ENCODE measurements at places on chromosomes 1 and 21.

DNA sequence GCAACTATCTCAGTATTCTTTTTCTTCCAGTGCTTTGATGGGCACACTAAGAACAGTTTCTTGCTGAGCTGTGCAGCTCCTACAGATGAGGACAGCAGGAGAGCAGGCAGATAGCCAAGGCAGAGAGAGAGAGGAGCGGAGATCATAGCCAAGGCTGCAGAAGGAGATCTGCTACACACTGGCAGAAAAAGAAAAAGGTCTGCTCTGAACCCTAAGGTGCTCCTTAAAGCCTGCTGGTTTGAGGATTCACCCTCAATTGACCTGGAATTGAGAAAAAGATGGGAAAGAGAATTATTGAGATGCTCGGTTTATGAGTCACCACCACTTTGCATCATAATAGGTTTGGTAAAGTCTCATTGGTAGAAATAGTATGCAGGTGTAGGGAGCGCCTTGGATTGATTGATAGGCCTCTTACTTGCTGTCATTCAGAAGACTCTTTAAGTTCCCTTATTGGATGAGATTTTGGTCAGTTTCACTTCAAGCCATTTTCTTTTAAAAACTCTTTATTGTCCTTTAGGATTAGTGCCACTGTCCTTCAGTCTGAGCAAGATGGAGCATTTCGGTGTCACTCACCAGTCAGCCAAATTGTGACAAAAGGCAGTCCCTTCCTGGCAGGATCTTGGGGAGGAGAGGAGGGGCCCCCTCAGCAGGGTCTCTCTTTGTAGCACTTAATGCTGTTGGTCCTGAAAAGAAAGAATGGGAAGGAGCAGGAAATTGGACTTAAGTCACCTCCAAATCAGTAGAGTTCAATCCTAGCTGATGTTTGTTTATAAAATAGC lies 685.0 kb downstream of the ADGRL2 start:
- no peak for DNase-seq

DNA sequence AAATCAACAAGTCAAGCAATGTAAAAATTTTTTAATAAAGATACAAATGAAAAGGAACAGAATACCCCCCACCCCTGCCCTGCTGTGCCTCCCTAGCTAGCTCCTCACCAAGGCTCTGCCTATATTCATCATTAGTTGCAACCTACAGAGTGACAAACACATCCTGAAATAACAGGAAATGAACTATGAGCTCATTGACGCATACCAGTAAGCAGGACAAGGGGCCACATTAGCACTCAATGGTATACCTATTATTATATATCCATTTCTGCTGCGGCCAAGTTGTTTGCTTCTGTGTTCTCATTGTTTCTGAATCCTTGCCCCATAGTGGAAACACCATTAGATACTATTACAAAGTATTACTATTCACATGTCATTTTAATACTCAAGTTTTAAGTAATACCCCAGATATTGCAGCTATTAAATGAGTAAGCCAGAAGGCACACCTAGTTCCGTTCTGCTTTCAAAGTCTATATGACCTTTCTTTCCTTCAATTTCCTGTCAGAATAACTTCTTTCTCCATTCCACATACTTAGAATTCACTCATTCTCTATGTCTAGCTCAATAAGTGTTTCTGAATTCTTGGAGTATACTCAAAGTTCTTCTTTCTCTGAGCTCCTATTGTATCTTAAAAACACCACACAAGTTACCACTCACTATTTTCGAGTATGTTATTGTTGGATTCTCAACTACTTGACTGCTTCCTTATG lies 1214.9 kb downstream of the PLA2G4A start:
- DNase-seq: no peak

GRCh38 chr1:100750005-100750885 lies 30.7 kb downstream of the VCAM1 start:
- DNase-seq: no peak

DNA sequence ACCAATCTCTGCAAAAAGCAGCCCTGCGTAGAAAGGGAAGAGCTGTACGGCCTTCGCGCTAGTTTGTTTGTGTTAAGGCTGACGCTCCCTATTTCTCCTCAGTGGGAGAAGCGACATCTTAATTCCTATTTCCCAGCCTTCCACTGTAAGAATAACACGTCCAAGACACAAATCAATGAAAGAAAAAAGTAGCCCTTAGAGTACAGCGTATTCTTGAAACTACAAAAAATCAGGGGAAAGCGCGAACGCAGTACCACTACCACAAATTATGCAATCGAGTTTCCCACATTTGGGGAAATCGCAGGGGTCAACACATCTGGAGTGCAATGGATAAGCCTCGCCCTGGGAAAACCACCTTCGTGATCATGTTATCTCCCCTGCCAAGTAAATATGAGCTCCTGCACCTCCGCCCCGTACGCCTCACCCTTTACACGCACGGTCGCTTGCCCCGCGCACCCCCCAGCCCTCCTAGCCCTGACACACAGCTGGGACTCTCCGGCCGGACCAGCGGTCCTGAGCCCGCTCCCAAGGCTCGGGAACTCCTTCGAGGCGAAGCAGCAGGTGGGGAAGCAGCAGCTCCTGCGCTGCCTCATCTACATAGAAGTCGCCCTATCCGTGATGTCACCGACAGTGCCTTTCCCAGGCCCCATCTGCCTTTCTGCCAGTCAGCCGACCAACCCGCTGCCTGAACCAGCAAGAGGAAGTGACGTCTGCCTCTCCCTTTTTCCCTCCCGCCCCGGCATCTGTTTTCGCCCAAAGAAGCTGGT lies 94.7 kb downstream of the PPIAL4G start:
- peak; percentile 83 for DNase-seq

- peak; percentile 60 for DNase-seq
Measured at GRCh38 chr1:21594935-21595897, 73.9 kb downstream of the RAP1GAP start.

DNA sequence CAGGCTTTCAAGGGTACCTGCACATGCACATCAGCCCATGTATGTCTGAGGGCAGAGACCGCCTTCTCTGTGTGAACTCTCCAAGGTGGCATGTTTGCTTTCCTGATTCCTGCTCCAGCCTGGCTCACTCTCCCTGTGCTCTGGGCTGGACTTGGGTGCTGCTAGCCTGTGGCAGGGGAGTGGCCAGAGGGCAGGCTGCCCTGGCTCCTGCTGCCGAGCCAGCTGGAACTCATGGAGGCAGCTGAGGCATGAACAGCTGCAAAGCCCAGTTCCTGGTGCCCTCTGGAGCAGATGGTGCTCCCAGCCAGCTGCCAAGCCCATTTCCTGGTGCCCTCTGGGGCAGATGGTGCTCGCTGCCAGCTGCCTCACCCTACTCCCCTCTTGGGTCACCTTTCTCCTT lies 7.6 kb downstream of the UBL4B start:
- no peak for DNase-seq

DNA sequence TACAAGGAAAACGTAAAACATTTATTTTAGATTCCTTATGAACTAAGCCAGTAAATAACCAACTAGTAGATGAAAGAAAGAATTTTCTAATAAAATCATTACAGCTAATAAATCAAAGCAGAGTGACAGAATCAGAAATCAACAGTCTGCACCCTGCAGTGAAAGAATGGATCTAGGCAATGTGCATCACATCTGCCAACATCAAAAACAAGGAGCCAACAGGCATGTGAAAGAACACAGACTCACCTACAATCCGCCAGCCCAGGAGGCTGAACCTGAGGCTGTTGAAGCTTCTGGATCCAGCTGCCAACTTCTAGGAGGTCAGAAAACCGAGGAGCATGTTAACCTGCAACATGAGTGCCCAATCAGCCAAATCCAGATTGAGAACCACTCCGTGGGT lies 196.3 kb downstream of the SETD4 start:
- DNase-seq: no peak

- DNase-seq: no peak
Measured at GRCh38 chr1:90045853-90046563, 51.1 kb downstream of the ZNF326 start.

- DNase-seq: no peak
Measured at GRCh38 chr1:92708368-92708950, 76.4 kb downstream of the EVI5 start.

DNA sequence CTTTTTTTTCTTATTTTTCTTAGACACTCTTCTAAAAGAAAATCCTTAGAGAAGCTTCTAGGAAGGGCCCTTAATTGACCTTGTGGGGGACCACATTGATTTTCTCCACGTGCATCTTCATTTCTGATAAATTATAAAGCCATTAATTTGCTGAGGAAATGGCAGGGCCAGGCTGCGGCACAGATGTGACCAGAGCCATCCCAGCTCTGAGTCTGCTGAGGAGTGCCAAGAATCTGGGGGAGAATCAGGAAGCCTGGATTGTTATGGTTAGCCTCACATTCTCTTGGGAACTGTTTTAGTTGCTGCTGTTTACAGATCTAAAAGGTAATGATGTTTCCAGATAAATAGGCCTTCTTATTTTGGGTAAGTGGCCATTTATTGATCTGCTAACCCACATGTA lies 16.2 kb downstream of the PROX1 start:
- DNase-seq: no peak

DNA sequence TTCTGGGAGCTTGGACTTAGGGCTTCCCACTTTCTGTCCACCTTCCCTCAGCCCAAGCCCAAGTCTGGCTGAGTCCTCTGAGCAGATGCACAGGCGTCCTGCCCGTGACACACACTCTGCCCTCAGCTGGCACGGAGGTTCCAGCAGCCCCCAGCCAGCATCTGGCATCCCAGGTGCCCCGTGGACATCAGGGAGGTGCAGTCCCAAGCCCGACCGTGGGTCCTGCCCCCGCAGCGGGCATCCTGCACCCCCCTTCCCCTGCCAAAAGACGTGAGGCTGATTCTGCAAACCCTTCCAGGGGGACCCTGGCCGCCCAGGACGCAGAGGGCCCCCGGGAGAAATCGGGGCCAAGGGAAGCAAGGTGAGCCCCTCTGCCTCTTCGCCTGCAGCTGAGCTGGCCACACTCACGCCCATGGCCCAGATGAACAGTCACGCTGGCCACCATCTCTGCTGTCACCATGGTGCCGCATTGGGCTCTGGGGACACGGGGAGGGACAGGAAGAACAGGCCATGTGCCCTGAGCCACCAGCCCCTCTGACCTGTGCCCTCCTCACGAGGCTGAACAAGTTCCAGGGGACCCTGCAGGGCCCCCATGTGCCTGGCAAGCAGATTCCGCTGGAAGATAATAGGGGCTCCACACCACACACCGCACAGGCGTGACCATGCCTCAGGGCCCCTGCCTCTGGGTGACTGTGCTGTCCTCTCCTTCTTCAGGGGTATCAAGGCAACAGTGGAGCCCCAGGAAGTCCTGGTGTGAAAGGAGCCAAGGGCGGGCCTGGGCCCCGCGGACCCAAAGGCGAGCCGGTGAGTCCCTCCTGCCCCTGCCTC lies 20.6 kb downstream of the COL6A2 start:
- no peak for DNase-seq

DNA sequence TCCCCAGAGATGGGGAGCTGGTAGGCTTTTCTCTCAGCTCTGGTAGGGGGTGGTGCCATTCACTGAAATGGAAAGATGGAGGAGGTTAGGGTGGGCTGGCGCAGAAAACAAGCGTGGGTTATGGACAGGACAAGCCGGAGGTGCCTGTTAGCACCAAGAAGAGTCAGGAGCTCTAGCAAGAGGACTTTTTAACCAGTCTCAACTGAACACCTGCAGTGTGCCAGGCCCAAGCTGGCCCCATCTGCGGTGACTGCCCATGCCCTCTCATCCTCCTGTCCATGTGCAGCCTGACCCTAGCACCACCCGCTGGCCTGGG lies 254.4 kb downstream of the RHOU start:
- no peak for DNase-seq

GRCh38 chr1:108615544-108615943 lies 45.3 kb downstream of the HENMT1 start:
- DNase-seq: no peak

- DNase-seq: no peak
Measured at GRCh38 chr1:169624122-169624521, 5.8 kb downstream of the SELP start.

- no peak for DNase-seq
Measured at GRCh38 chr1:47532921-47533792, 95.3 kb downstream of the FOXD2 start.

DNA sequence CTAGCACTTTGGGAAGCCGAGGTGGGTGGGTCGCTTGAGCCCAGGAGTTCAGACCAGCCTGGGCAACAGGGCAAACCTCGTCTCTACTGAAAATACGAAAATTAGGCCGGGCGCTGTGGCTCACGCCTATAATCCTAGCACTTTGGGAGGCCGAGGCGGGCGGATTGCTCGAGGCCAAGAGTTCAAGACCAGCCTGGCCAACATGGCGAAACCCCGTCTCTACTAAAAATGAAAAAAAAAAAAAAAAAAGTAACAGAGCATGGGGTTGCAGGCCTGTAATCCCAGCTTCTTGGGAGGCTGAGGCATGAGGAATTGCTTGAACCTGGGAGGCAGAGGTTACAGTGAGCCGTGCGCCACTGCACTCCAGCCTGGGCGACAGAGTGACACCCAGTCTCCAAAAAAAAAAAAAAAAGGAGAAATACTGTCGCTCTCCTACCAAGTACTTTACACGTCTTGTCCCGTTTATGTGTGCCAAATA lies 724 bp upstream of the NEK2 start:
- no peak for DNase-seq

GRCh38 chr1:186482661-186483255 lies 21.8 kb upstream of the PDC start:
- peak; percentile 27 for DNase-seq

DNA sequence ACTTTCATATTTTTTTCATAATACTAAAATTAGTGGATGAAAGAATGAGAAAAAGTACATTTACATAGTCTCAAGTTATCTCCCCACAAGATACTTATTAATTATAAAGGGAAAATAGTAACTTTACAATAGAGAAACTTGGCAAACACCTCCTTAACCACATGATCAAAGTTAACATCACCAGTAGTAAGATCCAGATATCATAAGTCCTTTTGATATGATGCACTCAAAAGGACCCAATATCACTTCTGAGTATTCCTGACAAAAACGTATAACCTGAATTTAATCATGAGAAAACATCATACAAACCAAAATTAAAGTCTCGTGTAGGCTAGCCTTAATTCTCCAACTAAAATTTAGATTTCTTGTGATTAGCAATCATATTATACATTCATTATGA lies 67.4 kb downstream of the LYST start:
- no peak for DNase-seq

DNA sequence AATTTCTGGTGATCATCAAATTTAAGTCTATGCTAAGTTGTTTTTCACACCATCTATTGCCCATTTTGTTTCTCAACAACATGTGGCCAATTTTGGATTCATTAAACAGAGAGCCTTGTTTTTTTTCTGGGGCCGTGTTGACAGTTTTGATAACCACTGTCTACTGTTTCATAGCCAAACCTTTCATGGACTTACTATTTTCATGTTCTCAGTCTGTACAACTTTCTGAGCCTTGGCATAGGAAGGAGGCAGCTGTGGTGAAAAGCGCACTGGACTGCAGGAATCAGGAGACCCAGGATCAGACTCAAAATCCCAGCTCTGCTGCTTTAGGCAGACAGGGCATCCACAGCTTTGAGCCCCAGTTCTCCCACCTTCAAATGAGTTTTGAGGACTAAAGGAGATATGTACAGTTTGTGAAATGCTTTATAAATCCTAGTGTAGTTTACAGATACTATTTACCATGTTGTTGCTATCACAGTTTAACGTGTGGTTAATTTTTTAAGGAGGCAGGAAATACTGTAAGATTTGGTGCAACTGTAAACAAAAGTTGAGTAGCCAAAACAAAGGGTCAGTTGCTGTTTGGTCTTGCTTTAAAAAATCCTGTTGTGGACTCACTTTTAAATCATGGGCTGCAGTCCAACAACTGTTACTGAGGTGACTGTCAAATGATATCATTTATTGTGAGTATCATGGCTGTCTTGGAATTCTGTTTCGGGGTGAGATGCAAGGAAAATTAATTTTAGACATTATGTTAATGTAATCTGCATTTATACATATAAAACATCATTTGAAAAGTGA lies 2.9 kb downstream of the MACO1 start:
- no peak for DNase-seq

- no peak for DNase-seq
Measured at GRCh38 chr1:114298008-114298407, 144.3 kb upstream of the SYT6 start.

Data from activated T-cell treated with anti-CD3 and anti-CD28 coated beads for 48 hours (primary cell).